ENCODE measurements at places on chromosomes 4 and X. TPM values are rescaled to one million over a fixed set of nuclear protein-coding genes. Genes with fewer than 3 reads are reported as not detected.

GRCh38 chr4:140253556-140254027, 99.6 kb upstream of the MAML3 start:
- no peak for DNase-seq

GRCh38 chrX:48695925-48696300, 621 bp upstream of the SUV39H1 start:
- DNase-seq = no peak

GRCh38 chr4:106017975-106018374, 122.7 kb downstream of the NPNT start:
- no peak for DNase-seq

Gene S100G
- total RNA-seq = not detected

Gene POLR2B
- 57.9 TPM for total RNA-seq
